CD14-positive monocyte (primary cell): ENCODE measurements at places on chromosomes 12 and 14. TPM values are rescaled to one million over a fixed set of nuclear protein-coding genes. Genes with fewer than 3 reads are reported as not detected.

Gene STYK1
- polyA plus RNA-seq, result not detected in 2 replicates

- no peak for DNase-seq
Observed at GRCh38 chr12:128570191-128571065, 253.3 kb downstream of the SLC15A4 start.

- peak; percentile 66 for DNase-seq
Observed at GRCh38 chr12:47276621-47277309, 197.0 kb upstream of the AMIGO2 start.

DNA sequence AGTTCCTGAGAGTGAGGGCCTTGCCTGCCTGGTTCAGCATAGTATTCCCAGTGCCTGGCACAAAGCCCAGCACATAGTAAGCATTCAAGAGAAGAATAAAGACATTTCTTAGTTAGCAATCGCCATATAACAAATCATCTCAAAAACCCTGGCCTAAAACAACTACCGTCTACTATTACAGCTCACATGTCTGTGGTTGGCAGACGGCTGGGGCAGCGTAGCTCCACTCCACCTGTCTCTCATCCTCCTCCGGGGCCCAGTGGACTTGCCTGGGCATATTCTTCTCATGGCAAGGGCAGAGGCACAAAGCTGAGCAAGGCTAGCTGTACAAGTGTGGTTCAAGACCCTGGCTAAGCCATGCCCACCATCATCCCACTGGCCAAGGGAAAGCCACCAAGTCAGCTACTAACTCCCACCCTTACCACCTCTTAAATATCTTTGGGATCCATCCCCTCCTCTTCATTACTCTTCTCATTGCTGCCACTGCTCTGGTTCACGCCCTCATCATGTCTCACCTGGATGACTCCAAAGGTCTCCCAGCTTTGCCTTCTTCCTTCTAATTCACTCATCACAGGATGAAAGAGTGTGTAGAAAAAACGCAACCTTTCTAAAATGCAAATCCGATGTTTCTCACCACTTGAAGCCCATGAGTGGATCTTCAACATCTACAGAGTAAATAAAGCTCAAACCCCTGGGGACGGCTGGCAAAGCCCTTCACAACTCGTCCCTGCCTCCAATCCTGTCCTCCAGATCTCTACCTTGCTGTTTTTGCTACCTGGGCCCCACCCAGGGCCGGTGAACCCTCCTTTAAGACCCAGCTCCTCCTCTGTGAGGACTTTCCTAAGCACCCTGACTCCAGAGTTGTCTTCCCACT lies 10.4 kb downstream of the TMEM229B start:
- no peak for DNase-seq

DNA sequence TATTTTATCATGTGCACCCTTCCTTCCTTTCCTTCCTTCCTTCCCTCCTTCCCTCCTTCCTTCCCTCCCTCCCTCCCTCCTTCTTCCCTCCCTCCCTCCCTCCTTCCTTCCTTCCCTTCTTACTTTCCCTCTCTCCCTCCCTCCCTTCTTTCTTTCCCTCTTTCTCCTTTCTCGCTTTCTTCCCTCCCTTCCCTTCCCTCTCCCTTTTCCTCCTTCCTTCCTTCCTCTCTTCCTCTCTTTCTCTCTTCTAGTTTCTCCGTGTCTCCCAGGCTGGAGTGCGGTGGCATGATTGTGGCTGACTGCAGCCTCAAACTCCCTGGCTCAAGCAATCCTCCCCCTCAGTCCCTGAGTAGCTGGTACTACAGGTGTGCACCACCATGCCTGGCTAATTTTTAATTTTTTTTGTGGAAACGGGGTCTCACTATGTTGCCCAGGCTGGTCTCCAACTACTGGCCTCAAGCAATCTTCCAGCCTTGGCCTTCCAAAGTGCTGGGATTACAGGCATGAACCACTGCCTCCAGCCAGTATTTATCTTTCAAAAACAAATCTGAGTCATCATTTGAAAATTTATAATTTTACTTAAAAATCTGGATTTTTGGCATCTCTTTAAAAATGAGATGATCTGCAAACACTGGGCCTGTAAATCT lies 7.8 kb downstream of the C1RL start:
- no peak for DNase-seq

DNA sequence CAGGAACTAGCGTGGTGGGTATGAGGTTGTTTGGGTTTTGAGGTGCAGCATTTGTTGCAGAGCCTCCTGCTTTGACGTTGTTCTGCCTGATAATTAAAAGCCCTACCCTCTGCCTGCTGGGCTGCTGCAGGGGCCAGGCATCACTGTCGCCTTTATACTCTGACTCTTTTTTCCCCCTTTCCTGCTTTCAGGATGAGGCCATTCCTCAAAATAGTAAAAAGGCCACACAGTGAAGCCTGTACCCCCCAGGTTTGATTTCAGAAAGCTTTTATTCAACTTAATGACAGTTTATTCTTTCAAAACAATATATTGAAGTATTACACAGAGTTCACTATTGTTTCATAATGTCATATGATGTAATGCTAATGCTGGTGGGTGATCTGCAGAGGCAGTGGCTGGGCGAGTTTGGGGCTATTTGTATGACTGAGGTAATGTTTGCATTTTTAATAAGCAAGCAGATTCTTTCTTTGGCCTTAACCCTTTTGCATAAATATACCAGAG lies 9.1 kb downstream of the BORCS5 start:
- DNase-seq, result no peak

Gene DUSP6
- polyA plus RNA-seq, result 880 TPM

GRCh38 chr12:11130999-11131398 lies 3.4 kb downstream of the TAS2R30 start:
- no peak for DNase-seq

GRCh38 chr12:67062193-67062592 lies 207.0 kb upstream of the CAND1 start:
- no peak for DNase-seq

Gene SRRM4
- not detected for polyA plus RNA-seq

GRCh38 chr12:95966287-95966870 lies 23.2 kb downstream of the AMDHD1 start:
- DNase-seq, result no peak

- DNase-seq, result no peak
Observed at GRCh38 chr12:105562199-105562971, 231.9 kb downstream of the C12orf75 start.

Gene LAG3
- polyA plus RNA-seq, result 0.04 TPM in 2 replicates

Gene HOXC12
- polyA plus RNA-seq, result not detected

DNA sequence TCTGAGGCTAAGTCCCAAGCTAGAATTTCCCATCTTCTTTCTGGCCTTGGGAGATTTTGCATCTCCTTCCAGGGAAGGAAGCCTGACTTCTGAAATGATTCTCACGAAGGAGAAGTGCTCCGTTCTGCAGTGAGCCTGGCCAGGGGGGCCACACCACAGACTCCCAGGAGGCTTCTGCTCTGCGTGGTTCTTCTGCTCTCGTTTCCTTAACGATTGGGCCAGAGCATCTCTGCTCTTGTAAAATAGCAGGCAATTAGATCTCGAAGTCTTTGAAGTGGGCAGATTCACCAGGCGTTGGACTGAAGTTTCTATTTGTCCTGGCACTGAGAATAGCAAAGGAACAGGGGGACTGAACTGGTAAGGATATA lies 6.7 kb upstream of the BATF start:
- peak; percentile 35 for DNase-seq

DNA sequence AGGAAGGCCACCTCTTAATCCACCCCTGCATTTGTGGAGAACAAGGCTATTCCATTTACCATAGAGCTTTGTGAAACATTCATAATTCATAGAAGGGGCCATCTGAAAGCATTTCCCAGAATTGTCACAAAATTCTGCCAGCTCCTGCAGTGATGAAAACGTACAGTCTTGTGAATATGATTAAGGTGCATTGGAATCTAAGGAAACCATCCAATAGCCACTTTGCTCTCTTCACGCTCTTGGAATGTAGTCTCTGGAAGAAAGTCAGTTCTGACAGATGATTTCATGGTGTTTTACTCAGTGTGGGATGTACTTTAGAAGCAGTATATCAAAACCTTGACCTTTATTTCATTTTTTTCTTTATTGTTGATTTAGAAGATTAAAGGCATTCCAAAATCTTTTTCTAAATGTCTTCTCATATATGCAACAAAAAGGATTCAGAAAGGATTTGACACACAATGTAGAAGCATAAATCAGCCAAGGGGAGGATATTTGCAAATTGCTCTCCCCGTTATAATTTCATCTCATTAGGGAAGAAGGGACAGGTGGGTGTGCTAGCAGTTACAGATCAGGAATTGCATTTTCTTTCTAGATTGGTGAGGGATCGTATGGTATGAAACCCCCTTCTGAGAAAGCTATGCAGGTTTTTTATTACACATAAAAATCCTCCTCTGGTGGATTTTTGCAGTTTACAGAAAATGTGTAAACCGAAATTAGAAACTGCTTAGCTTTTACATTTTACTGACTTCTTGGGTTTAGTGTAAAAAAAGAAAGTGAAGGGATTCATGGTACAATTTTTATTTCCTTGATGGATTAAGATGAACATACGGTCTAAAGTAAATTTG lies 390.2 kb downstream of the LRIG3 start:
- DNase-seq, result no peak

- no peak for DNase-seq
Observed at GRCh38 chr12:29132316-29132715, 16.8 kb upstream of the FAR2 start.

DNA sequence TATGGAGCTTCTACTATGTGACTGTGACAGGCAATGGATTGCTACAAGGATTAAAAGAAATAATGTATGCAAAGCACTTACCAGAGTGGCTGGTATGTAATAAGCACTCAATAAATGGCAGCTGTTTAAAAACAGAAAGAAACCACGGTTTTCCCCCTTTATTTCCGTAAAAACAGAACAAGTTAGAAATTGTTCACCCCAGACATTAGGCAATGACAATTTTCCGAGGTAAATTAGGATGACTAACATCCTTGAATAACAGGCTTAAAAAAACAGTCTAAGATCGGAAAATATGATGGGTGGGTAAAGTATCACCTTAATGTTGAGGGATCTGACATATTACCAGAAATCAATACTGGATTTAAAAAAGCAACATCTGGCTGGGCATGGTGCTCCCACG lies 20.9 kb upstream of the CNIH1 start:
- no peak for DNase-seq

Gene P2RX7
- 30.6 and 66.3 TPM in 2 replicates for polyA plus RNA-seq

DNA sequence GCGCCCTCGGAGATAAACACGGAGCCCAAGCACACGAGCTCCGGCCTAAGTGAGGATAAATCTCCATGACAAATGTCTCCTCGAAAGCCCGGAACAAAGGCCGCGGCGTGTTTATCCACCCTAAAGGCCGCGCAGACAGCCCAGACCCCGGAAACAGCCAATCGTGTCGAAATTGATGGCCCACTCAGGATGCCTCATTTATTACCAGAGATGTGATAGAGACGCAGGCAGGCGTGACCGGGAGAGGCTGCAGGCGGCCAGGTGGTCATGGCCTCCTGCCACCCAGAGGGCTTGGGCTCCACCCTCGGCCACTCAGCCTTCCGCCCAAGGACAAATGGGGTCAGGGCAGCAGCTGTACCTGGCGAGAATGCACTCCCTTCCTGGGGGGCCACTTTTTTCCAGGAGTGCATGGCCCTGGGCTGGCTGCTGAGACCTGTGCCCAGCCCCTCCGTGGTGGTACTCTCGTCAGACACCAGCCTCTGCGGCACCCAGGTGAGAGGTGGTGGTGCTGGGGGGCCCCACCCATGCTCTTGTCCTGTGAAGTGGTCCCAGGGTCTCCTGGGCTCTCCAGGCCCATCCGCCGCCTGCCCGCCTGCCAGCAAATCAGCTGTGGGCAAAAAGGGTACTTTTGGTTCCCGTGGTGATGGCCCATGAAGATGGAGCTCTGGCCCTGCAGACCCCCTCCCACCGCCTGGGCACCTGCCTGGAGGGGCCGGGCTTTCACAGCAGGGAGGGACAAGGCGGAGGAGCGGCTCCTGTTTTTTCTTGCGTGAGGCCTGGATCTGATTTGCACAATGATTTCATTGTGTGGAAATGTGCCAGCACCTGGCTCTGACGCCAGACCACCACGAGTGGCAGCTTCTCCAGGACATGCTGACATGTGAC lies 211.5 kb upstream of the C14orf180 start:
- DNase-seq, result no peak

DNA sequence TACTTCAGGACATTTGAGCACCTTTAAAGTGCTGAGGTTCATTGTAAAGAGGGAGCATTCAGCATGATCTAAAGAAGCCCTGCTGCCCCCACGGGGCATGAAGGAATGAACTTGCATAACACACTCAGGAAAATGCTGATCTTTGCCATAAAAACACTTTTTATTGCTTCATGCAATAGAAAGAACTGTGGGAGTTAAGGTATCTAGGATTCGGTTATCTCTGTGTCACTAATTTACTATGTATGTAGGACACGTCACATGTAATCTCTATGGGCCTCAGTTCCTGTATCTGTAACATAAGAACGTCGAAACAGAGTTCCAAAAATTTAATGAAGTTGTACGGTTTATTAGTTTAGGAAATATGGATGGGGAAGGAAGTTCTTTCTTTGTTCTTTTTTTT lies 33.0 kb downstream of the BTBD7 start:
- DNase-seq, result no peak

Gene CLEC4D
- 35.4 TPM for polyA plus RNA-seq

Gene PIK3C2G
- not detected in 2 replicates for polyA plus RNA-seq

GRCh38 chr14:35112641-35113040 lies 9.1 kb downstream of the PPP2R3C start:
- DNase-seq, result no peak

DNA sequence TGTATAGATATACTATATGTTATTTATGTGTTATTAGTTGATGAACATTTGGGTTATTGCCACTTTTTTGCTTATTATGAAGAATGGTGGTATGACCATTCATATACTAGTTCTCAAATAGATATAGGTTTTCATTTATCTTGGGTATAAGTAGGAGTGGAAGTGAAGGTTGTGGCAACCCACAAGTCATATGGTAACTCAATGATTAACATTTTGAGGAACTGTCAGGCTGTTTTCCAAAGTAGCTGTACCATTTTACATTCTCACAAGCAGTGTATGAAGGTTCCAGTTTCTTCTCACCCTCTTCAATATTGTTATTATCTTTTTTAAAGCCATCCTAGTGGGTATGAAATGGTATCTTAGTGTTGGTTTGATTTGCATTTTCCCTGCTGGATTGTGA lies 19.0 kb upstream of the MSRB3 start:
- DNase-seq, result no peak

GRCh38 chr12:114741940-114742339 lies 58.0 kb upstream of the TBX3 start:
- DNase-seq, result no peak
